ENCODE measurements at places on chromosomes 3 and 15.
A peak's percentile ranks its signal among the peaks of the same experiment; 100 is the strongest.

DNA sequence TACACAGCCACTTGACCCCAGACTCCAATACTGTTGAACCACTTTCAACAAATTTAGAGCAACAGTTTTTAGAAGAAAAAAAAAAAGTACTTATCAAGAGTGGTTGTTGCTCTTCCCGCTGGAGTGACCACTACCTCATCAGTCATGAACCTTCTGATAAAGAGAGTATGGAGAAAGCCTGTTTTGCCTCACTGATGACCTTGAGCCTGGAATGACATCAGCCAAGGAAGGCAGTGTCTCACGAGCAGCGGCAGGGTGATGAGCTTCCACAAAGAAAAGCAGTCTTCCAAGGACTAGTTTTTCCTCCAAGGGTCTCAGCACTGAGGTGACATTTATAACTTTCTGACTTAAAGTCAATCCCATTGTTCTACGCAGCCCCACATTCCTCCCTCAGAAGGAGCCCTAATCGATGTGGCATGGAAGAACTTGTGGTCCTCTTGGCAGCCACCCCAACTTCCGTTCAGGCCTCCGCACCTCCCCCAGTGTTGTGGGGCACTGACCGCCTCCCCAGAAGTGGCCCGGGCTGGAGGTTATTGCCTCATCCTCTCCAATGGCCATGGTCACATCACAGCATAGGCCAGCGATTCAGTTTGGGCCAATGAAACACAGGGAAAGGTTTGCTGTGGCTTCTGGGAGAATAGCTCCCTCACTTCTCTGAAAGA is 1.8 kb upstream of the CYP11A1 start:
- DNase-seq, result no peak

DNA sequence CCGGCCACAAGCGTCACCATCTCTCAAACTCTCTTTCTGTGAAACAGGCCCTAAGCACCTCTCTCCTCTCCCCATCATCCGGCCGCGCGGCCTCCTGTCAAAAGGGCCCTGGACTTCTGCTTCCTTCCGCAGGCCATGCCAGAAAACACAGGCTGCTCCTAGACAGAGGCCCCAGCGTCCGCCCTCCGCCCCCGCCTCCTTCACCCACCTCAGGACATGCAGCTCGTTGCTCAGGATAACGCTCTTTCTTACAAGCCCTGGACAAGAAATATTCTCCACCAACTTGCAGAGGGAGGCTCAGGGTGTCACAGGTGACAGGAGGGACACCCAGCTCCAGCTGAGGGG is 212.0 kb downstream of the XXYLT1 start:
- no peak for DNase-seq

- DNase-seq, result no peak
Observed at GRCh38 chr15:60766391-60767128, 287.6 kb upstream of the ICE2 start.

GRCh38 chr15:40309344-40309862 is 1.7 kb upstream of the PLCB2 start:
- no peak for DNase-seq

DNA sequence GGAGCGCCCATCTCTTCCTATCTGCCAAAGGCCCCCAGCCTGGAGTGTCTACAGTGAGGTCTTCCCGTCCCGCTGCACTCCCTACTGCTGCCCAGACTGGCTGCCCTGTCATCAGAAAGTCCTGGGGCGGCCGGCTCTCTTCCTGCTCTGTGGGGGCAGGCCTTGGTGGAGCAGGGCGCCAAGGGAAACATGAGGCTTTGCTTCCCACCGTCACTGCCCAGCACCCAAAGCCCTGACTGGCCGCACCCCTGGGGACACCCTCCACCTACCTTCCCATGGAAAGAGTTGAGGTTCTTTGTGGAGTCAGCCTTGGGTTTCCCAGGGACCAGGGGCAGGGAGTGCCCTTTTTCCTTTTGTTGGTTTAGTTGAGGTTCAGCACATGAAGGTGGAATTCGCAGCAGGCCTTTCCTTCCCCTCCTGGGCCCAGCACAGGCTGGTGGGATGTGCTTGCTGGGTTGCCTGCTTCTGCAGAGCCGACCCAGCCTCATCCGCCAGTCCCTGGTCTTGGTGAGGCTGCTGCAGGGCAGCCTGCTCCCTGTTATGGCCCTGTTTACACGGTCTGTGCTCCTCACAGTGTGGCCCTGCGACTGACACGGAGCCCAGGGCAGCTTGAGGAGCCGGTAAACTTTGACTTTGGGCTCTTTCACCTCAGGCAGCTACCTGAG is 51.8 kb upstream of the PLXNA1 start:
- no peak for DNase-seq

DNA sequence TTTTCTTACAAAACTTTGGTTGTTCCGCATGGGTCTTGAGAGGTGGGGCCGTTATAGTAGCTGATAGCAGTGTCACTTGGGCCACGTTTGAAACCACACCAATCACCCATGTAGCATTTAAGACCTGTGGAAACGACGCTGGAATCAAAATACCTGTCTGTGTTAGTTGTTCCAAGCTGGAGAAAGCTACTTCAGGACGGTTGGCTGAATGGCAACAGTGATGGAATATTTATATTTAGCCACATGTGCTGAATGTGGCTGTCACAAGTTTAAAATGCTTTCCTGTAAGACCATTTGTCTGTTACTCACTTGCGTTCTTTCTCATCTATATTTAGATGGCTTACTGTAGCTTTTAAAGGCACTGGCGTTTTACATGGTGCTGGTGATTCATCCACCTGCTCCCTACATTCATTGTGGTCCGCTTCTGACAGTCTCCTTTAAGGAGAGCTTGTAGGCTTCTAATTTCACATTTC is 1.4 kb downstream of the DNAJA4 start:
- DNase-seq, result no peak

DNA sequence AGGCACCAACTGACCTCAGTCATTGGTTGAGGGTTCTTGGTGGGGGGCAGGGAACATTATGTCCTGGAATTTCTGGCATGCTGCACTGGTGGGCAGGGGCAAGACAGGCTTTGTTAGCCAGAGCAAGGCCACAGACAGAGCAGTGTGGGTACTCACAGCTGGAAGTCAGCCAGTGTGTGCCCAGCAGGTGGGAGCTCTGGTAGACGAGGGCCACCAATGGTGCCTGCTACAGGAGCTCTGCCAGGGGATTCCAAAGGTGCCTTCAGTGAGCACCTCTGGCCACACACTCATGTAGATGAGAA is 31.3 kb downstream of the CYP8B1 start:
- DNase-seq, result no peak

GRCh38 chr15:45588219-45588875 is 1.2 kb downstream of the BLOC1S6 start:
- DNase-seq, result no peak

- DNase-seq, result no peak
Observed at GRCh38 chr15:75531041-75531450, 48.1 kb downstream of the PTPN9 start.

DNA sequence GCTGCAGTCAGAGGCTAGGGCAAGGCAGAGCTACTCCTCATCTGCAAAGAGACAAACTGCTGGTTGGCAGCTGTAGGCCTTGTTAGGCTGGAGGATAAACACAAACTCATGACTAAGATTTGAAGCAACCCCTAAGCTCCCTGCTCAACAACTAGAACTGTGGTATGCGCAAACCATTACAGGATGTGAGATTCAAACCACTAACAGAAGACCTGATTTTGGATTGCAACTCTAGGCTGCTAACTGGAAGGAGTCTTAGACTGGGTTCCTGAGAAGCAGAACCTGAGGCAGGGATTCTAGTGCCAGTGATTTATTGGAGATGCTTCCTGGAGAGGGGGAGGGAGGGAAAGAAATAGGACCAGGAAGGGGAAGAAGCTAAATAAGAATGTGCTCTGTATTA is 22.5 kb downstream of the CCR4 start:
- DNase-seq, result no peak

- DNase-seq, result peak; percentile 54
Observed at GRCh38 chr3:130276203-130276803, 69.2 kb upstream of the COL6A5 start.

- no peak for DNase-seq
Observed at GRCh38 chr15:60510006-60510405, 31.1 kb upstream of the ICE2 start.

DNA sequence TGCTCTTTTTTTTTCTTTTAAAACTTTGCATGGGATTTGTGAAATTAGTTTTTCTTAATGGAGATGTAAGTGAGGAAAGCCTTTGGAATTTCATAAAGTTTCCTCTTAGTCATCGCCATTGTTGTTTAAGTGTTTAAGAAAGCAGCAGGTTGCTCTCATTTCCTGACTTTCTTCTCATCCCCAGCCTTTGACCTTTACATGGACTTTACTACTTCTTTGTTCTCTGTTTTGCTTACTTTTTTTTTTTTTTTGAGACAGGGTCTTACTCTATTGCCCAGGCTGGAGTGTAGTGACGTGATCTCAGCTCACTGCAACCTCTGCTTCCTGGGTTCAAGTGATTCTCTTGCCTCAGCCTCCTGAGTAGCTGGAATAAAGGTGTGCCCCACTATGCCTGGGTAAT is 38.6 kb downstream of the FBXL2 start:
- DNase-seq, result peak; percentile 12
